Motor neuron (in vitro differentiated cells): ENCODE measurements at places on chromosomes 2 and 18. TPM values are rescaled to one million over a fixed set of nuclear protein-coding genes. Genes with fewer than 3 reads are reported as not detected.
A peak's percentile ranks its signal among the peaks of the same experiment; 100 is the strongest.

Gene UGT1A3
- 0.31 TPM in 1 of 2 replicates, not detected in the other for total RNA-seq

Gene KRTCAP3
- 1.7 and 3.4 TPM in 2 replicates for total RNA-seq

- ATAC-seq = no peak
These were observed 30.0 kb downstream of the MEMO1 start for GRCh38 chr2:31980674-31981356.

DNA sequence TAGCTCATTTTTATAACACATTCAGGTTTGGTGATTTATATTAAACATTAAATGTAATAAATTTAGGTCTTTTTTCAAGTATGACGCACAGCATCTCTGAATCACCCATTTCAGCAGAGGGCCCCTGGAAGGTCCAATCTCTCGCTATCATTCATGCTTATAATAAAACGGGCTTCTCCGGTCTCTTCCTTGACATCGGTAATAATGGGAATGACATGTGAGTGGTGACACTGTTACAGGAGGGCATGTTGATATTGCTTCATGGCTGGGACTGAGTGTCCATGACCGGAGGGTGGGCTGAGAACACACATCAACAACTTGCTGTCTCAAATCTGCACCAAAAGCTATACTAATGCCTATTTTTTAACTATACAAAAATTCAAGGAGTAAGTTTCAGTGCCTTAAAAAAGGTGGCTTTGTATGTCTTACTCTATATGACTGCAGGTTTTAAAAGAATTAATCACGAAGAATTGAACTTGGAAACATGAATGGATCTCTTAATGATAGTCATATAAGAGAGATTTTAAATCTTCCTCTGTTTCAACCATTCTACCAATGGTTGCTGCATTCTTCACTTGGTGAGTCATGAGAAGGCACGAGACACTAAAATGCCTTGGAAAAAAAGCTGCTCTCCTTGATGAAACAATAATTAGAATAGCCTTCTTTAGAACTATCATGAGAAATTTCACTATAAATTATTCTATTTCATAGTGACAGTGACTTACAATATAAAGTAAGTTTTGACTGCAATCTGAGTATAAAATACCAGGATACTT lies 101.9 kb upstream of the NRP2 start:
- ATAC-seq = peak; percentile 18

DNA sequence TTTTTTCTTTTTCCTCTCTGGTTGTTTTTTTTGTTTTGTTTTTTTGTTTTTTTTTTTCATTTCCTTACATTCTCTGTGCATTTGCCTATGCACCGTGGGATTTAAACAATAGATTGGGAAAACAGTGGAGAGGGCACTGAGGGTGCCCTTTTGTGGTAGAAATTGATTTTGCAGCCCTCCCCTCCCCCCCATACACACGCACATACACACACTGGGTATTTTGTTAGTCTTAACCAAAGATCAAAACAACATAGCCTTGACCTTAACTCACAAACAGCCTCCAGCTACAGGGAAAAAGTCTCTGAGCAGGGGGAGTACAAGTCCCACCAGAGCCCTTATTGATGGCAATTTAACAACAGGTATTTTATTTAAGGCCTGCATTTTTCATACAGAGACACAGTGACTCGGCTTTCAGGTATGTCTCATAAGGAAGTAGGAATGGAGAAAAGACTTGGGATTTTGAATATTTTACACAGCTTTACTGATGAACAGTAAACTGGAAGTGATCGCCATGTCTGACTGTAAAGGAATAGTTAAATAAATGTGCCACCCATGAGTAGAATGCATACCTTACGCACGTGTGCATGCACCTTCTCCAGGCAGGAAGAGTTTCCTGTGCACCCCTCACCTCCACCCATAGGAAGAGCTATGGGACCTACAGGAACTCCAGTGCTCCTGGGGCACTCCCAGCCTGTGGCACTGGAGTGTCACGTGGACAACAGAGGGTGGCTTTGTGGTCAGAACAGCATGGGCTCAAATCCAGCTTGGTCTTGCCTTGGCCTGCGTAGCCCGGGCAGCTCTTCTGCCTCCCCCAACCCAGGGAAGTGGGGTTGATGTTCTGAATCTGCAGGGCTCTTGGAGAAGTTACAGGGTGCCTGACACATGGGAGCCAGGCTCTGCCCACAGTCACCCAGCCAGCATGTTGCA lies 266.4 kb downstream of the ANAPC1 start:
- ATAC-seq = no peak

DNA sequence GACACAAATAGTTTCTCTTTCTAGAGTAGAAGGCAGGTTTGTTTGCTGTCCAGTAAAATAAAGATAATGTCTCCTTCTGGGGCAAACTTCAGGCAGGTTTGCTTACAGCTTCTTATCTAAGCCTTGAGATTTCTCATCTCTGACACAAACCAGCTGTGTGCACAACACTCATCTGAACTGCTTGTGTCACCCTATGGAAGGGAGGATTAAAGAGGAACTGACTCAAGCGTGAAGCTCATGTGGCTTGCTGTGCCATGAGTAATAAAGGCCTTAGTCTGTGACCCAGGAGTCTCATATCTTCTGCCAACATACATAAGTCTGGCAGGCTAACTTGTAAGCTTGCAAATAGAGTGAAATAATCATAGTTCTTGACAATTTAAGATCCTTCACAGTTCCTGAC lies 24.2 kb upstream of the CPO start:
- ATAC-seq = peak; percentile 26

DNA sequence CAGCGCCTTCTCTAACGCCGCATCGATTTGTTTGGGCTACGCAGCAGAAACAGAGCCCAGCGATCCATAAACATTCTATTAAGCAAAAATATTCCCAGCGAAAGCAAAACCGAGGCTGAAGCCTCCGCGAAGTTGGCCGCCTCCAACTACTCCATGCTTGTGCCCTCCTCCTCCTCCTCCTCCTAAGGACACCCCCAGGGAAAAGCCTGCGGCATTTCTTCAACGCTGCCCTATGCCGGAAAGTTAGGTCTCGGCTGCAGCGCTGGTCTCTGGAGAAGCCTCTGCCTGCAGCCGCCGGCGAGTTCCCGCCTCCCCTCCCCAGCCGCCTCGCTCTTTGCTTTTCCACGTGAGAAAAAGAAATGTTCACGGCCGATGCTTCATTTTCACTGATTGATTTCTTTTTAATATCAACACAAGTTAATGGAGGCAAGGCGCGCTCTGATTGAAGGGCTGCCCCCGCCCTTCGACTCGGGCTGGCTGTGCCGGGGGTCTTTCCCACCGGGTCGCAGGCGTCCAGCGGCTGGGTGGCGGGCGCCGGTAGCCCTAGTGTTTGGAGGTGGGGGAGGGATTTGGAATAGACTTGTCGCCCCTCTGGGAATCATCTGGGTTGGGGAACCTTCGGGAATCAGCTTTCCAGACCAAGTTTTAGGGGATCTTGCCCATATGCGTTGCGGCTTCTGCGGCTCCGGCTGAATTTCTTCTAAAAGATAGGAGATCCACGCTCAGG lies 3.9 kb downstream of the NRP2 start:
- ATAC-seq = no peak
